ENCODE measurements at places on chromosomes 3 and 15.

DNA sequence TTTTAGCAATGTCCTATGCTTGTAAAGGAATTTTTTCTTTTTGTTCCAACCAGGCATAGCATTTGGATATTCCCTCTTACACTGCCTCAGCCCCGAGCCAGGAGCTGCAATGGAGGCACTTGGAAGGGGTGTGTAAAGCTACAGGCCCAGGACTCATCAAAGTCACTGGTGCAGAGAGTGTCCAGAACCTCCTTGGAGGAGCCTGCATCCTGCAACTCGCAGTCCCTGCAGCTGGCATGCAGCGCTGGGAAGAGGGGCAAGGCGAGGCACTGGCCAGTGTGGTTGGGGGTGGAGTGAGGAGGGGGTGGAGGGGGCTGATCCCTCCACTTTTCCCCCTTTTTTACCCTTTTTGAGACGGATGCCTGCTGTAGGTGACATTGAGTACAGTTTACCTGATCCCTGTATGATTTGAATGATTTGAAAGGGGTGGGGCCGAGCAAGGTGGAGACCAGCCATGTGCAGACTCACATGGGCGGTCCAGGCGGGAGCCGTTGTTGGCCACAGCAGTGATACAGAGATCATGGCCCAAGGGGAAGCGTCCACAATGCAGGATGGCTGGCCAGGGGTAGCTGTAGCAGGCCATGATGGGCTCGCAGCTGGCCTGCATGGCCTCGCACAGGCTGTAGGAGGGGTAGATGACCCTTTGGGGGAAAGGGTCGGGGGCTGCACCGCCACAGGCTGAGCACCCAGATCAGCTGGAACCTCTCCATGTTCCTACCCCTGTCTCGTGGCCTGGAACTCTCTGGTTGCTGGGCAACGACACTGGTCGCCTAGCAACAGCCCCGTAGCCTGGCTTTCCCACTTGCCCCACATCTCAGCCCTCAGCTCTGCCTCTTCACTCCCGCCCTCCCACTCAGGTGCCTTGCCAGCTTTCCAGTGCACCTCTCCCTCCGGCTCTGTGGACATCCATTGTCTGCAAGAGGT lies 7.9 kb downstream of the P4HTM start:
- DNase-seq: no peak

- no peak for DNase-seq
Observed at GRCh38 chr3:172082820-172083513, 43.6 kb downstream of the FNDC3B start.

GRCh38 chr3:73926360-73927202 lies 301.8 kb upstream of the PDZRN3 start:
- no peak for DNase-seq

DNA sequence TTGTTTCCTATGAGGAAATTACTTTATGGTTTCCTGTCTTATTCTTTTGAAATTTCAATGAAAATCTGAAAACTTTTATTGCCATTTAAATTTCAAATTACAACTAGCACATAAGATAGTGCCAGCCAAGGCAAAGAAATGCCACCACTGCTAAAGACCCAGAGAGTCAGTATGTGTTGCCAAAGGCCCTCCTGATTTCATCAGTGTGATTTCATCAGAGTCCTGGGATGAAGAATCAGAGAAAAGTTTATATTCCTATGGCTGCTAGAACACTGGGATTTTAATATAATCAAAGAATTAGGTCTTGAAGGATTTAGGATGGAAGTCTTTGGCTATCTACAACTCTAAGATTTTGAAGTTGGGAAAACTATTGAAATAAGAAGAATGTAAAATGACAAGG lies 434.2 kb upstream of the CCDC54 start:
- no peak for DNase-seq

DNA sequence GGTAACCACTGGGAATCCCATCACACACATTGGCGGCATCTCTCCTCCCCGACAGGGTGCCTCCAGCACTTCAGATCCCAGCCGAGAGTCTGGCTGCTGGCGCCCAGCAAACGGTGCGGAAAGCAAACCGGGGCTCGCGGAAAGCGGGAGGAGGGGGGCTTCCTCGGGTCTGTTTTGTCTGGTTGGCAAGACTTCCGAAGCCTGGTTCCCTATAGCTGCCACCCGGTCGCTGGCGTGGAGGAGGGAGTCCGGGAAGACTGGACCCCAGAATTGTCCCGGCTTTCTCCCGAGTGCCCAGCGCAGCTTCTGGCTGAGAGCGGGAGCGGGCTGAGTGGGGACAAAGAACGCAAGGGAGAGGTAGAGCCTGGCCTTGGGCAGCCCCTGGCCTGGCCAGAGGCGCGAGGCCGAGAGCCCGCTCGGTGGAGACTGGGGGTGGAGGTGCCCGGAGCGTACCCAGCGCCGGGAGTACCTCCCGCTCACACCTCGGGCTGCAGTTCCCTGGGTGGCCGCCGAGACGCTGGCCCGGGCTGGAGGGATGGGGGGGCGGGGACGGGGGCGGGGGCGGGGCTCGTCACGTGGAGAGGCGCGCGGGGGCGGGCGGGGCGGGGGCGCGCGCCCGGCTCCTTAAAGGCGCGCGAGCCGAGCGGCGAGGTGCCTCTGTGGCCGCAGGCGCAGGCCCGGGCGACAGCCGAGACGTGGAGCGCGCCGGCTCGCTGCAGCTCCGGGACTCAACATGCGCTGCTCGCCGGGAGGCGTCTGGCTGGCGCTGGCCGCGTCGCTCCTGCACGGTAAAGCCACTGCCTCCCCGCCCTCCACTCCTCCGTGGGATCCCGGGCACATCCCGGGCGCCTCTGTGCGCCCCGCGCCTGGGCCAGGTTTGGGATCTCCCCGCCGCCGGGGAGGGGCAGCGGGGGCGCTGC lies at the start of gene CHRNA7:
TSS of gene CHRNA7 (plus strand) at position 654 of the 920 bp plus-strand sequence. CDS start at position 734, 80 bp downstream.
- DNase-seq: no peak

DNA sequence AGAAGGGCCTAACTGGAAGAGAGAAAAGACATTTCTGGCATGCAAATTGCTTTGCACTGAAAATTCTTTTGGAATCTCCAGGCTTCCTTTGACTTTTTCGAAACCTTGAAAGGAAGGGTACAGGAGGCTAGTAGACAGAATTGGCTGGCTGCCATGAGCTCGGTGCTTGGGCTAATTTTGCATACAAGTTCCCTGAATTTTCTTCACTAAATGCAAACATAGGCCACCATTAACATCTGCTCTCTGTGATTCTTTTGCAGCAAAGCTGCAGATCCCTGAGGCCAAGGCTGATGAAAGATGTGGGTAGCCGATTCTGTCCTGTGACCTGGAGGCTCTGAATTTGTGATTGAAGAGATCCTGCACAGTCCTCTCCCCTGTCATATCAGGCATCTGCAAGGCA lies 247.8 kb upstream of the MCTP2 start:
- no peak for DNase-seq

DNA sequence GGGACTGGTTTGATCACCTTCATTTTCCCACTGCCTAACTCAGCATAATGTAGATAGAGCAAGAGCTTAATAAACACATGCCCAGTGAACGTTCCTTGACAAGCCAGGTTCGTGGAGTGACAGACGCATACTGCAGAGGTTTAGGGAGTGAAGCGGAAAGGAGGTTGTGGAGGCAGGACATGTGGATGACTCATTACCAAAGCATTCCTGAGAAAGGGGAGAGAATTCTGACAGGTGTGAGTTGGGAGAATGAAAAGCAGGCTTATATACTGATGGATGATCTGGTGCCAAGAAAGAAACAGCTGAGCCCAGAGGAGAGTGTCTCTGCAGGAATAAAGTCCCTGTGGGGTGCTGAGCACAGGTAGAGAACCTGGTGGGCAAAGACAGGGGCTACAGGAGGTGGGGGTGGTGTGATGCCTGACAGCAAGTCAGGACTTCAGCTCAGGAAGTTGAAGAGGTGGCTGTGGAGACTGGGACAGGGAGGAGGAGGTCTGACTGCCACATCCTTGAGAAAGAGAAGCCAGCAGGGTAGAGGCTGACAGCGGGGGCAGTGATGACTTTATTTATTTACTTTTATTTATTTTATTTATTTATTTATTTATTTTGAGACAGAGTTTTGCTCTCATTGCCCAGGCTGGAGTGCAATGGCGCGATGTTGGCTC lies 2.4 kb upstream of the RPL29 start:
- DNase-seq: no peak

DNA sequence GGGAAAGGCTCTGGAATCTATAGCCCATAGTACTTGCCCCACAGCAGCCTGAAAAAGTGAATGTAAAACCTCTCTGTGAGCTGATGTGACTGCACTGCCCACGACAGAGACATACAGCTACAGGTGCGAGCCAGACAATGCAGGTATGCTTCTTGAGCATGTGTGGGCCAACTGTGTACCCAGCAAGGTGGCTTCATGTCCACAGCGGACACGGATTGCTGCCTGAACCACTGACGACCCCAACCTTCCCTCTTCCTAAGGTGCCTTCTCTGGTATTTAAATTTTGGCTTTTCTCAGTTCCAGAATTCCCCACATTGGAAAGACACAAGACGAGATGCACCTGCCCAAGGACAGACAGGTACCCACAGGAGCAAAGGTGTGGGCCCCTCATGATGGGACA lies 65.8 kb downstream of the SCN5A start:
- DNase-seq: no peak

DNA sequence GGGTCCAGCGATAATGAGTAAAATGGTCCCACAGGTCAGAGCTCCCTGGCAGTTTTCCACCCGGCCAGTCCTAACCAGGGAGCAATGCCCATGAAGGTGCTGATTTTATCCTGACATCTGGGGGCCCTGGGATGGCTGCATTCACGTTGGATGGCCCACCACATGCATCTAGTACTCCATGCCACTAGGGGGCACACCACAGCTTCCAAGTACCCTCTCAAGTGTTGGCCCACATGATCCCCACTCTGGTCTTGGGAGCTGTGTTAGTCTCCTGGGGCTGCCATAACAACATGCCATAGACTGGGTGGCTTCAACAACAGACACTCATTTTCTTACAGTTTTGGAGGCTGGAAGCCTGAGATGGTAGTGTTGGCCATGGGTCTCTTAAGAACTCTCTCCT lies 225.5 kb downstream of the SLCO3A1 start:
- no peak for DNase-seq

GRCh38 chr15:41789236-41789635 lies 15.0 kb downstream of the MAPKBP1 start:
- DNase-seq: no peak

DNA sequence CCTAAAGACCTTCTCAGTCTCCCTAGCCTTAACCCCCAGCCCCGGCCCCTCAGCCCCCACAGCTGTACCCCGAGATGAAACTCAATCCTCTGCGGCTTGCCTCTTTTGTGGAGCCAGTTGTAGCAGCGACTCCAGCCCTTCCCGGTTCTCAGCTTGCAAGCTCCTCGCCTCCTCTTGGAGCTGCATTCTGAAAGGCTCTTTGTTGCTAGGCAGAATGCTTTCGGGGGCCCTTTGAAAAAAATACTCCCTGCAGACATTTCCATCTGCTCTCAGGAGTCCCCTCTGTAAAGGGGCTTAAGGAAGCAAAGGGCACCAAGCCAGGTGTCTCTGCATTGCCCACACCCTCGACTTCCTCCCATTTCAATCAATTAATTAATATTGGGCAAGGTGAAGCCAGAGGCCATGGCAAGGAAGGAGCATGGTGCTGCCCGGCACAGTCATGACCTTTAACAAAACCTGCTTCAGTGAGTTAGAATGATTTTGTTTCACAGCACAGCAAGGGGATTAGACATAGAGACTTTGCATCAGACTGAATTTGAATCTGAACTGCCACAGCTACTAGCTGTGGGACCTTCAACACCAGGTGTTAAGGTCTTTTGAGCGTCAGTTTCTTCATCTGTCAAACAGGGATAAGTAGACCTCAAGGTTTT lies 65.5 kb downstream of the SRGAP3 start:
- DNase-seq: no peak

- no peak for DNase-seq
Observed at GRCh38 chr15:100461049-100461448, 67.7 kb downstream of the CERS3 start.

- no peak for DNase-seq
Observed at GRCh38 chr3:121529308-121529707, 16.5 kb downstream of the POLQ start.

- DNase-seq: no peak
Observed at GRCh38 chr3:23086331-23086730, 116.8 kb upstream of the UBE2E2 start.

DNA sequence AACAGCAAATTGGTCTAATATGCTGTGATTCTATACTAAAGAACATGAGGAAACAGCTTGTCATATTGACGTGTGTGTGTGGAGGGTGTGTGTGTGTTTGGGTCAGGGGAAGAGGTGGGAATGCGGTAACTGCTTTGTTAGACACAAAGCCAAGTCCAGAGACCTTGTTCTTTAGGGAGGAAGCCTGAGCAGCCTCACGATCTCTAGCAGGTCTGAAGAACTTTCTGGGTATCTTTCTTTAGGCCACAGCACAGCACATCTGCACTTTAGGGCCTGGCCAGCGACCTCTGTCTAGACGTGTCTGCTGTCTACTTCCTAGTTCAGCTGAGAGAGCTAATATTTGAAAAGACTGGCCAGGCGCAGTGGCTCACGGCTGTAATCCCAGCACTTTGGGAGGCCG lies 220.0 kb upstream of the TPRG1 start:
- no peak for DNase-seq

DNA sequence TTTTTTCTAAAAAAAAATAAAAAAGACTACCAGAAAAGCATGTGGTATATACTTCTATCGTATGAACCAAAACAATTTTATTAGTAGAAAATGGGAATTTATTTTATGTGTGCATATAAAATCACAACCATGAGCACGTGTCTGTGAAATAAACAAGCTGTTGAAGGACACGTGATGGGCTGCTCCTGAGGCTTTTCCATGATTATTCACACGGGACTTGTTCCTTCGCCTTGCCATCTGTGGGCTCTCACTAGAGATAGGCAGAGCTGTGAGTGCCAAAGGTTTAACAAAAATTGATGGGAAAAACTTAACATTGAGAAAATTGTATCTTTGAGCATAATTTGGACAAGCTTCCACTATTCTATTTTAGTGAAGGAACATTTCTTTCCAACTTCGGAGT lies 12.4 kb upstream of the ETV5 start:
- DNase-seq: no peak

DNA sequence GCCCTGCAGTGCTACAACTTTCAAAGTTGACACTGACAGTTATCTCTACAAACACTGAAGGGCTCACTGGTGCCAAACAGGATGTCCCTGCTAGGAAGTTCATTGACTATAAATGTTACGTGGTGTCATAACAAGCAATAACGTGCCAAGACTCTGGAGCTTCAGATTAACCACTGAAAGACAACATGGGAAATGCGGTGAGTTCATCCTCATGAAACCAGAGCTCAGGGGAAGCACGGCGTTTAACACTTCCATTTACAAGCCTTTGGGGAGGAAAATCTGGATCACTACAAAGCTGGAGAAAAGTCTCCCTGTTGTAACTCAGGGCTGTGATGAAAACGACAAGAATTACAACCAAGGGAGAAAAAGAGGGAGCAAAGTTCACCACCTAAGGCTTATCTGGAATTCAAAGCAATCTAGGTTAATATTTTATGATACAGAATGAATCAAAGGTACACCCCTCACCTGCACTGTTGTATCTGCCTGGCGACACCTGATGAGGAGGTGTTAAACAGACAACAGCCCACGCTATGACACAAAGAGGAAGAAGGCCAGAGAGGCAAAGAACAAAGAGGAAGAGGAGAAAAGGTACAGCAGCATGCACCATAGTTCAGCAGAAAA lies 27.0 kb downstream of the SHQ1 start:
- no peak for DNase-seq
